ENCODE measurements at places on chromosomes 5 and 9.

GRCh38 chr5:124661317-124662141, 84.9 kb downstream of the ZNF608 start:
- DNase-seq, result no peak

GRCh38 chr5:168654211-168654721, 75.1 kb upstream of the PANK3 start:
- no peak for DNase-seq

GRCh38 chr9:79000230-79001002, 571.3 kb upstream of the TLE4 start:
- DNase-seq, result no peak

GRCh38 chr9:37528652-37529471, 43.1 kb downstream of the POLR1E start:
- peak; percentile 79 for DNase-seq

GRCh38 chr9:109036744-109037680, 23.7 kb upstream of the CTNNAL1 start:
- DNase-seq, result no peak

DNA sequence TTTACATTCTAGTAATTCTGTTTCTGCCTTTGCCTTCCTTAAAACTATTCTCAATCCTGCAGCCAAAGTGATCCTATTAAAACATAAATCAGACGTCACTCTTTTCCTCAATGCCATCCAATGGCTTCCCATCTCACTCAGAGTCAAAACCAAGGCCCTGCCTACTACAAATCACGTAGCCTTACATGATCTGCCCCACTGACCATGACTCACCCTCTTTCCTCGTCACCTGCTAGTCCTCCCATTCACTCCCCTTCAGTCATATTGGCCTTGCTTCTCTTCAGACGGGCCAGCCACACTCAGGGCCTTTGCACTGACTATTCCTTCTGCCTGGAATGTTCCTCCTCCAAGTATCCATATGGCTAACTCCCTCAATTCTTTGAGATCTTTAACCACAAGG, 39.0 kb upstream of the DMXL1 start:
- DNase-seq, result no peak

- DNase-seq, result no peak
Measured at GRCh38 chr5:139605887-139606286, 42.3 kb upstream of the CXXC5 start.

- no peak for DNase-seq
Measured at GRCh38 chr9:34891386-34891785, 66.7 kb upstream of the PHF24 start.

GRCh38 chr9:84404095-84404686, 63.6 kb upstream of the SLC28A3 start:
- DNase-seq, result no peak

- no peak for DNase-seq
Measured at GRCh38 chr9:4667681-4668080, 1.4 kb upstream of the SPATA6L start.

GRCh38 chr5:108084105-108084504, 297.8 kb downstream of the FBXL17 start:
- DNase-seq, result no peak

GRCh38 chr9:136348691-136349090, 14.9 kb downstream of the DNLZ start:
- no peak for DNase-seq

DNA sequence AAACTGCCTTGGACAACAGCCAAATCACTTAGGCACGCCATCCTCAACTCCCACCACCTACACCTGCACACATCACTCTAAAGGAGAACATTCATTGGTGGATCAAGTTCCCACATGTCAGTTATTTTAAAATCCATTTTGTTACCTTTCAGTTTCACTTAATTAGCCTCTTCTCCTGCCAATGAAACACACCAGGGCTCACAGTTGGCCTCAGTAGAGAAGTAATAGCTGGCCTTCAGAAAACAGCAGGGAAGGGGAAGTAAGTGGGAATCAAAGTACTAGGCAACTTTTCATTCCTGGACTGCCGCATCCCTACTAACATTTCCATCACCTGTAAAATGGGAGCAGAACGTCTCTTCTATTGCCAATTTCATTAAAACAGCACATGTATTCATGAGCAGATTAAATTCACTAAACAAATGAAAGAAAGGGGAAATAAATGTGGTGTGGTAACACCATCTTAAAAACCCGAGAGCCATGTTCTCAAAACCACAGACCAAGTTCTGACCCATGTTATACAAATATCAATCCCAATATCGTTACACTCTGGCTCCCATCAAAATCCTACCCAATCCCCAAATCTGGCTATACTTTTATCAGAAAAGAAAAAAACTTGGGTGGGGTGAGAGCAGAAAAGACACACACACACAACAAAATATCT, 1.7 kb downstream of the SIL1 start:
- DNase-seq, result no peak

GRCh38 chr9:519579-519978, 304.9 kb downstream of the DOCK8 start:
- DNase-seq, result no peak

DNA sequence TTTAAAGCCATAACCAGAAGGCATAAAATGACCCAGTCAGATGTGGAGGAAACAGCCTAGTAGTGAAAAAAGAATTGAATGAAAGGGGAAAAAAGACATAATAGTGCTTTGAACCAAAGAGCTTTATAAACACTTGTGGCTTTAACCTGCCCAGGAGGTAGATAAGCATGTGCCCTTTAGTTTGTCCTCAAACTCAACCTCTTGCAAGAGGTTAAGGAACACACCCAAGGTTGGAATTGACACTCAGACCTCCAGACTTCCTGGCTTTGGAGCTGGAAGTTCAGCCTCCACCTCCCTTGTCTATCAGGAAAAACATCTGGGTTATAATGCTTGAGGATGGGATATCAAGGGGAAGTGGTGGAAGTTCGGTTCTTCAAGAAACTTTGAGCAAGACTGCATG, 16.3 kb downstream of the NDUFA8 start:
- DNase-seq, result no peak

DNA sequence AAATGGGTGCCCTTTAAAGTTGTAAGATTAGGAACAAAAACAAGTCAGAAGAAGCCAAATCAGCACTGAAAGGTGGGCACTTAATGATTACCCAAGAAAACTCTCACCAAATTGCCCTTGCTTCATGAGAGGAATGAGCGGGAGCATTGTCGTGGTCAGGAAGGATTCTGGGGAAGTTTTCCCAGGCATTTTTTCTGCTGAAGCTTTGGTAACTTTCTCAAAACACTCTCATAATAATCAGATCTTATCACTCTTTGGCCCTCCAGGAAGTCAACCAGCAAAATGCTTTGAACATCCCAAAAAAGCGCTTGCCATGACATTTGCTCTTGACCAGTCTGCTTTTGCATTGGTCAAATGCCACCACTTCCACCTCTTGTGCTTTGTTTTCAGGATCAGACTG, 10.4 kb upstream of the PCDHGC3 start:
- no peak for DNase-seq

GRCh38 chr9:114313186-114313585, 9.7 kb upstream of the ORM1 start:
- DNase-seq, result no peak
